WERI-Rb-1 (cell line): ENCODE measurements at places on chromosomes 5 and 9.
A peak's percentile ranks its signal among the peaks of the same experiment; 100 is the strongest.

GRCh38 chr5:137191179-137191578, 307.9 kb downstream of the SPOCK1 start:
- no peak for DNase-seq

- DNase-seq, result no peak
Measured at GRCh38 chr9:124269556-124269955, 11.8 kb downstream of the NEK6 start.

- DNase-seq, result no peak
Measured at GRCh38 chr5:73796164-73797131, 170.5 kb downstream of the ARHGEF28 start.

GRCh38 chr9:18362166-18362565, 111.8 kb upstream of the ADAMTSL1 start:
- no peak for DNase-seq

DNA sequence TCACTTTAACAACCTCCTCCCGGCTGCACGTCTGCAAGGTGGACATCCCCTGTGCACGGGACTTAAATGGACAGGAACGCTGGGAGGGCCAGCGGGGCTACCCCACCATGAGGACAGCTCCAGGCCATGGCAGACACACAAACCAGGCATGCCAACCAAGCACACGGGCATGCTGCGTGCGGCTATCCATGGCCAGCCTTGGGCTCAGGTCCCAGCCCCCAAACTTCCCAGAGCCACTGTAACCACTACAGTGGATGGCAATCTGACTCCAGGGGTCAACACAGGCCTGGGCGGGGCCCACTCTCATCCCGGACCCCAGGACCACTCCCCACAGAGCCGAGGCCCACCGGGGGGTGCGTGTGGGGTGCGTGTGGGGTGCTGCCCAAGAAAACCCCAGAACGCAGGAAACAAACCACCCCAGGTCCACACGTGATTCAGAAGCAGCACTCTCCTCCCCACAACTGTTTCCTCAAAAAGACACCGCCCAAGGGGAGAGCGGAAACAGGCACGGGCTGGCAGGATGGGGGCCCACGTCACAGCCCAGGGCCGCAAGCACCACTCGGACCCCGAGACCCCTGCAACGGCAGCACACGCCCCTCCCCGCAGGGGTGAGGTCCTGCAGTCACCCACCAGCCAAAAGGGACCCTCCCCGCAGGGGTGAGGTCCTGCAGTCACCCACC, 7.4 kb downstream of the SLC12A7 start:
- no peak for DNase-seq

GRCh38 chr5:162128117-162128516, 60.5 kb downstream of the GABRG2 start:
- DNase-seq, result no peak

- no peak for DNase-seq
Measured at GRCh38 chr5:142296914-142297417, 27.9 kb downstream of the SPRY4 start.

- no peak for DNase-seq
Measured at GRCh38 chr5:939368-939767, 46.7 kb downstream of the TRIP13 start.

GRCh38 chr9:128771094-128771721, 519 bp downstream of the ZER1 start:
- DNase-seq, result no peak

- peak; percentile 25 for DNase-seq
Measured at GRCh38 chr5:96651948-96652753, 10.0 kb upstream of the CAST start.

DNA sequence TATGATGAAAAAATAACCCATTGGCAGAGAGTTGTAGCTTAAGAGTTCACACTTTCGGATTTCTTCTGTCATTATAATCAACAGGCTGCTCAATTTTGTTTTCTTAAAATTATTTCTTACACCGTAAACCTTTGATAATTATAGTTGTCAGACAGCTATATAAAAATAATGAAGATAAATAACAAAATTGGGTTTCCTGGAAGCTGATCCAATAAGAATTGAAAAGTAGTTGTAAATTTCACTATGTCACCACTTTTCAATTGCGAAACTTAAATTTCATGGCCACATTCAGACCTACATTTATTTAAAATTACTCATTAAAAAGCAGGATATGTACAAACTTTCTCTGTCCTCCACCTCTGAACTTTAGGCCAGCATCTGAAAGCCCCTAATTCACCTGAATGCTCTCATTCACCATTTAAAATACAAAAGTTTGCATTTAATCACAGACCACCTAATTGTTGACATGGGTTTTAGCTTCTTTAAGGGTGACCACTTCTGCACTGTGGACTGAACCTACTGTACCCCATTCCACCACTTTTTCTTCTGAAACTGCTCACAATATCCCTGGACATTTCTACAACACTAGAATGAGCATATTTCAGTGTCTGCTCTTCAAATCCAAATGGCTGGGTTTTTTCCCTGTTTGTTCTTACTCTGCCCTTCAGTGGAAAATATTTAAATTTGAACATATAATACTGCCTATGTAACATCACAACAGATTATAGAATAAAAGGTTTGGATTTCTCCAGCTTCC, 680 bp downstream of the SELENOP start:
- DNase-seq, result no peak

- DNase-seq, result peak; percentile 71
Measured at GRCh38 chr9:98380065-98380681, 124.7 kb upstream of the TBC1D2 start.

DNA sequence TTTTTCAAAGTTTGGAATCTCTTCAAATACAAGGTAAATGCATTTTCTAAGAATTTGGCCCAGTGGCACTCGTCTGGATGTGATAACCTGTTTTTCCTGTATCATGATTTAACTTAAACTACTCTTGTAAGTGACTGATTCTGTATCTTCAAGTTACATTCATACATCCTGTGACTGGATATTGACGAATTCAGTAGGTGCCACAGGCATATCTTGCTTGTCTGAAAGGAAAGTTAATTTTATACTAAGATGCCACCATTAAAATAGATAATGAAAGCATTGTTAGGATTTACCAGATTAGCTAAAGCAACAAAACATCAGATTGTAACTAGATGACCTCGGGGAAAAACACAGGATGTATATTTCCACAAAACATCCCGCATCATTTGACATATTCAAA, 175.3 kb upstream of the ZNF608 start:
- DNase-seq, result no peak

DNA sequence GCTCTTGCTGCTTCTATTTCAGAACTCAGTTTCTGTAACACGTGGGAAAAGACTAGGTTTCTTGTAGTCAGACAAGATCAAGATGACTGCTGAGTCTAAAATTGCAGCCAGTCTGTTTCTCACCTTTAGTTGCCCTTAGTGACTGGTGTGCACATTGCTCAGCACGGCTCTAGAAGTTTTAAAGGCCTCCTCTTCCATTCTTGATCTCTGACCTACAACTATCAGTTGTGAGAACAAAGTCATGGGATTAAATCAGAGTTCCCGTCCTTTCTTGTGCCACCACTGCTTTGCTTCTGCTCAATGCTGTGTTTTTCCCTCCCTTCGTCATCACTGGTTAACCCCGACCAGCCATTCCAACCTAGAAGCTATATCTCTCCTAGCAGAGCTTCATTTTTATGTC, 52.8 kb downstream of the GDA start:
- no peak for DNase-seq

DNA sequence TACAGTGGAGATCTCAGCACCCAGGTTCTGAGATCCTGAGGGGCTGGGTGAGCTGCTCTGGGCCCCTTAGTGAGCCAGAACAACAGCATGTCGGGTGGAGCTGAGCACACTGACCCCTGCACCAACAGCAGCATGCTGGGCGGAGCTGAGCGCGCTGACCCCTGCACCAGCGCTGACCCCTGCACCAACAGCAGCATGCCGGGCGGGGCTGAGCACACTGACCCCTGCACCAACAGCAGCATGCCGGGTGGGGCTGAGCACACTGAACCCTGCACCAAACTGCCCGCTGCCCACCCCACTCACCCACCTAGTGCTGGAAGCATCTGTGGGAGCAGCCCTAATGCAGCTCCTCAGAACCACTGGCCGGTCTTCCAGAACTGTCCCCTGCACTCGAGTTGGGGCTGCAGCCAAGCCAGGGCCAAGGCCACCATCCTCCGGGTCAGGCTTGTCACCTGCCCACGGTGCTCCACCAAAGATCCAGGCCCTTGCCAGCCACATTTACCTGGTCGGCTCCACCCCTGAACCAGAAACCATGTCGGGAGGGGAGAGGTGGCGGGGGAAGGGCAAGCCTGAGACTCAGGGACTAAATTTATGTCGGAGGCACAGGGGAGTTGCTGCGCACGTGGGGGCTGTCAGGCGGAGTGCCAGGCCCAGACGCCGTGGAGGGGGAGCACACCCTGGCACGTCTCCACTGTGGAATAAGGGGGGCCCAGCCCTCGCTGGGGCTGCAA, 80.3 kb downstream of the ADAMTS2 start:
- no peak for DNase-seq

DNA sequence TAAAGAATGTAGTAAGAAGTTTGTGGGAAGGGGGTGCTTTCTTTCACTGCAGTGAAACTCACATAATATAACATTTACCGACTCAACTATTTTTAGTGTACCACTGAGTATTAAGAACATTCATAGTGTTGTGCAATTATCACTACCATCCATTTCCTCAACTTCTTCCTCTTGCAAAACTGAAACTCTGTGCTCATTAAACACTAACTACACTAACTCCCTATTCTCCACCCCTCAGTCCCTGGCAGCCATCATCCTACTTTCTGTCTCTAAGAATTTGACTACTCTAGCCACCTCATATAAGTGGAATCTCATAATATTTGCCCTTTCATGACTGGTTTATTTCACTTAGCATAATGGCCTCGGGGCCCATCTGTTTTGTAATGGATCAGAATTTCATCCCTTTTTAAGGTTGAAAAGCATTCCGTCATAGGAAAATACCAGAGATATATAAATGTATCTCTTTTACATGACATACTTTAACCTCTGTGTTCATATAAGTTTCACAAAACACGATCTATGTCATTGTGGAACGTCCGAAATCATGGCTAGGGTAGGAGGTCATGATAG, 56.3 kb upstream of the DIRAS2 start:
- DNase-seq, result no peak

GRCh38 chr5:126437721-126438120, 14.5 kb downstream of the GRAMD2B start:
- DNase-seq, result no peak

- no peak for DNase-seq
Measured at GRCh38 chr5:151148583-151148982, 9.0 kb downstream of the ANXA6 start.

- DNase-seq, result no peak
Measured at GRCh38 chr9:31034311-31034710, 1350.1 kb upstream of the ACO1 start.

GRCh38 chr9:99023831-99024230, 80.1 kb downstream of the COL15A1 start:
- DNase-seq, result no peak

DNA sequence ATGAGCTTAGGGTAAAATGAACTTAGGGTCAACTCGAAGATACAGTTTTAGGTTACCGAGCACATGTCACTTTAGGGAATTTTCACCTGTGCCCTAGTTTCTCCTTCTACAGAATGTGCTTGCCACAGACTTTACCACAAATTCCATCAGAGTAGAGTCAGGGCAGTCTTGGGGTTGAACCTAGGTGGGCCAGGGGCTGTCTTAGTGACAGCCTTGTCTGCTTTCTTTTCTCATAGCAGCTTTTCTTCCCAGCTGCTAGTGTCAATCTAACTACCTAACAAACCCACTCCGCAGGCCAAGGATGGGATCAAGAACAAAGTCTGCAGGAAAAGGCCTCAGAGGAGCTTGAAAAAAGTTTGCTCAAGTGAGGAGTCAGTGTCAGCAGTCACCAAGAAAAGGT, 458.1 kb upstream of the CDH18 start:
- DNase-seq, result no peak

DNA sequence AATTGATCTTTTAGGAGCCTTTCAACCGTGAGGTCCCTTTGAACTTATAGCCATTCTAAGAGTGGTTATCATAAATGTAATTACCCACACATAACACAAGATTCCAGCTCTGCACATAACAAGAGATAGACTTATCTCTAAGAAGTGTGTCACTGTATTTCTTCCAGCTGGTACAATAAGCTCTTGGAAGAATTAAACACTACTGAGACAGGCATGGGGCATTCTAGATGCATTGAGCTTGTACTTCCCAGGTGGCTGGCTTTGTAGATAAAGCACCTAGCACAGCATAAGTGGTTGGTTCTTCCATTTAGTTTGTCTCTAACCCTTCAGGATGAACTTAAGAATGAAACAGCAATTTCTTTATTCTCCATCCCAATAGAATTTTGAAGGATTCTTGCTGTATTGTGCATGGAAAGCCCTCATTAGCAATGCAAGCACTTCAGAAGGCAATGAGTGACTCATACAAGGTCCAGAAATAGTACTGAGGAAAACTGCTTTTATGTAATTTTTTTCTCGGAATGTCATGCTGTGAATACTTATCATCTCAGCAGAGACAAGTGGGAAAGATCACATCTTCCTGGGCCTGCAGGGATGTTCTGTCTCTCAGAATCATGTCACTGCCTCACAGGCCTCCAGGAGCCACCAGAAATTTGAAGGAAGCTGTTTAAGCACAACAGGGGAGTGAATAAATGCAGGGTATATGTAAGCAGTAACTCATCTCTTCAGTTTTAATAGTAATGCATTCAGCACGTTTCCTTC, 91.1 kb upstream of the CD180 start:
- no peak for DNase-seq

- DNase-seq, result no peak
Measured at GRCh38 chr5:178667101-178667500, 40.3 kb upstream of the CLK4 start.

GRCh38 chr5:102231693-102232619, 64.1 kb downstream of the SLCO4C1 start:
- no peak for DNase-seq

DNA sequence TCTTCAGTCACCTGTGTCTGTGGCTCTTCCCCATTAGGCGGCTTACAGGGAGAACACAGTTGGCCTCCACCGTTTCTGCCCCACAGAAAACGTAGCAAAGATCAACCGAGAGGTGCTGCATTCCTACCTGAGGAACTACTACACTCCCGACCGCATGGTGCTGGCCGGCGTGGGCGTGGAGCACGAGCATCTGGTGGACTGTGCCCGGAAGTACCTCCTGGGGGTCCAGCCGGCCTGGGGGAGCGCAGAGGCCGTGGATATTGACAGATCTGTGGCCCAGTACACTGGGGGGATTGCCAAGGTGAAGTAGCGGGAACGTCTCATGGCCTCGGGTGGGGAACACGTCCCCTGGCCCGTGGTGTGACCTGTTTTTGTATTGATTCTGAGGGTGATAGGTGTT, 6.5 kb downstream of the PMPCA start:
- DNase-seq, result no peak

GRCh38 chr5:72364171-72364570, 44.0 kb downstream of the PTCD2 start:
- no peak for DNase-seq

- DNase-seq, result no peak
Measured at GRCh38 chr5:112549127-112549526, 130.1 kb upstream of the EPB41L4A start.

DNA sequence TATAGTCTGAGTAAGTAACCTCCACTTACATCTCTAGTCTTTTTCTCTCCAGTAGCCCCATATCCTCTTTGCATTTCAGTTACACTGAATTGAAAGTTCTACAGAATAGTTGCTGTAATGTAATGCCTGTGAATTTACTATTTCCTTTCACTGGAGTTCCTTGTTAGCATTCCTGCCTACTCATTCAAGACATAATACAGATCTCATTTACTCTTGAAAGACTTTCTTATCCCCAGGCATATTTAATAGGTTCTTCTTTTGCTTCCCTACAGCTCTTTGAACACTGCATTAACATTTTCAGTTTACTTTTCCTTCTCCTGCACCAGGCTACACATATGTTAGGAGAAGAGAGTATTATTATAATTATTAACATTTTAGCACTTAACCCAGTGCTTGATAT, 87.6 kb upstream of the OR13F1 start:
- DNase-seq, result no peak
